ENCODE measurements at places on chromosomes 12 and 14. TPM values are rescaled to one million over a fixed set of nuclear protein-coding genes. Genes with fewer than 3 reads are reported as not detected.

Gene COX8C
- total RNA-seq, result not detected

Gene HOXC5
- 0.33 TPM for total RNA-seq

Gene ST8SIA1
- total RNA-seq, result 3.3 TPM

Gene BBS10
- total RNA-seq, result 12.9 TPM

Gene TAS2R42
- not detected for total RNA-seq

Gene CCND2
- total RNA-seq, result 165 TPM

Gene KRT8
- total RNA-seq, result 271 TPM

Gene GUCY2C
- not detected for total RNA-seq

Gene VDR
- 2.2 TPM for total RNA-seq

Gene ASCL4
- total RNA-seq, result not detected

Gene CRIP1
- total RNA-seq, result 42.9 TPM

Gene RABGGTA
- total RNA-seq, result 22.2 TPM

Gene GPR137C
- 0.85 TPM for total RNA-seq

Gene L2HGDH
- 8.3 TPM for total RNA-seq

Gene CPNE6
- not detected for total RNA-seq

Gene GARIN6
- total RNA-seq, result not detected

Gene AHSA1
- total RNA-seq, result 105 TPM

Gene MAPK1IP1L
- total RNA-seq, result 111 TPM

Gene ART4
- 12.1 TPM for total RNA-seq

Gene GALNT16
- total RNA-seq, result 56.8 TPM

Gene TMEM30B
- 3.7 TPM for total RNA-seq

Gene RFX4
- total RNA-seq, result not detected

Gene TSHR
- total RNA-seq, result not detected

Gene ASB2
- 187 TPM for total RNA-seq

Gene RDH12
- not detected for total RNA-seq

Gene ADAMTS20
- not detected for total RNA-seq

Gene TEX52
- not detected for total RNA-seq

Gene TAS2R10
- total RNA-seq, result not detected

Gene CELA1
- not detected for total RNA-seq

Gene OVCH1
- total RNA-seq, result 0.19 TPM

Gene PIGH
- 15.3 TPM for total RNA-seq
